Brain (organoid and tissue), 16 donors: ENCODE measurements at places on chromosomes 2 and 18.

GRCh38 chr2:111034606-111035005, 86.1 kb upstream of the BCL2L11 start:
- DNase-seq = no peak

- DNase-seq = no peak
Observed at GRCh38 chr2:186887107-186888090, 38.4 kb upstream of the ZSWIM2 start.

DNA sequence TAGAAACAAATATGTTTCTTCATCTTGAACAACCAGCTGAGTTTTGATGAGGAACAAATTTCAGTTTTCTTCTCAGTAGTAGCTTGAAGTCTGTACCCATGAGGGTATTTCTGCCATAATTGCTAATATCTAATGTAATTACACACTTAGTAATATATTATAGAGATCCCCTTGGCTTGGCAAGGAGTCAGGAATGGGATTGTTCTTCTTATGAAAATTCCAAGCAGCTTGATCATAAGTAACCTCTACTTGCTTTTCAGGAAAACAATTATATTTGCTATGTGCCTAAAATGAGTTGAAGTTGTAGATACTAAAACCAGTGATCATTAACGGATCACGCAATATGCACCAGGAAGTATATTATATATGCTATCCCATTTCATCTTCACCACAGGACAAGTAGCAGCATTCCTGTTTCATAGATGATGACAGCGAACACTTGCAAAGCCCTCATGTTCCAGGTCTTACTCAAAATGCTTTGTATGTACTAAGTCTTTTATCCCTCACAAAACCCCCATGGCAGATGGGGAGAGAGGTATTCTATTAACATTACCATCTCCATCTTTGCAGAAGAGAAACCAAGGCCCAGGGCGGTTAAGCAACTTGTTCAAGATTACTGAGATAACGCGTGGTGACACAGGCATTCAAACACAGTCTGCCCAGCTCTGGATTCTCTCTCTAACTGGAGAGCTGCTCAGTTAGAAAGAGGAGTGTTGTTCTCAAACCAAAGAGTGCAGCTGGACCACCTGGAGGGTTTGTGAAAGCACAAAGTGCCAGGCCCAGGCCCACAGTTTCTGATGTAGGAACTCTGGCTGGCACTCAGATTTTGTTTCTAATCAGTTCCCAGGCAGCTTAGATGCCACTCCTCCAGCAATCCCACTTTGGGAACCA, 21.8 kb upstream of the RGPD4 start:
- DNase-seq = no peak

DNA sequence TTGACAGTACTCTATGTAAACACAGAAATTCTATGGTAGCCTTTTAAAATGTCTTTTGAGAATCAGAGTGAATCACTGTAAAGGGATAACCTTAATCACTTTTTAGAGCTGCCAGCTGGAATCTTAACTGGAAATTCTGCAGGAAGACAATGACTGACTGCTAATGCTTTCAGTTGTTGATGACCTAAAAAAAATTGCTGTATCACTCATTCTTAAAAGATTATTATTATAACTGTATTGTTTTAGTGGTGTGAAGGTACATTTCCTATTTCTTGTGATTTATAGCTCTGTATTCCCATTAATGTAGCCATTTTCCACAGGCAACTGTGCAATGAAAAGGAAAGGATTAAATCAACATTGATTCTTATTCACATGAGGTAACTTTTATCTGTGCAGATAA, 260.5 kb downstream of the CALCRL start:
- peak; percentile 21 for DNase-seq

- no peak for DNase-seq
Observed at GRCh38 chr2:215577356-215577755, 141.5 kb upstream of the FN1 start.

GRCh38 chr2:24774373-24774772, 18.8 kb downstream of the PTRHD1 start:
- no peak for DNase-seq
